Activated T-helper 1 cell treated with Interleukin-2 at 50 U/mL for 16 hours (primary cell): ENCODE measurements at places on chromosomes 1 and 21.

GRCh38 chr1:84299536-84300170 is 1.9 kb upstream of the SAMD13 start:
- no peak for DNase-seq

GRCh38 chr1:202323731-202324130 is 18.0 kb downstream of the UBE2T start:
- no peak for DNase-seq

- DNase-seq, result no peak
Observed at GRCh38 chr1:6109688-6110087, 64.0 kb downstream of the KCNAB2 start.

DNA sequence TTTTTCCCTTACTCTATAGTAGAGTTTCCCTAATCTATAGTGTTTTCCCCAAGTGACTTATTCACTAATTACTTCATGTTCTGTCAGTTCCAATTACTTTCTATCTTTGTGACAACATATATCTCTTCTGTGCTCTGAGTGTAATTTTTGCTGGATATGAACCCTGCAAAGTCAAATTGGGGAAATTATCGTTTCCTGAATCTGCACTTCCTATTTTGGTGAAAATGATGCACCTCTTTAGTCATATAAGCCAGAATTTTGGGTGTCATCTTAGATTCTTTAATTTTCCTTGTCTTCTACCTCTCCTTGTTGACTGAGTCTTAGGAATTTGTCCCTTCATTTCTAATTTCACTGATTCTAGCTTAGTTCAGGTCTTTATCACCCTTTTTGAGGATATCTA is 33.4 kb upstream of the PRKACB start:
- DNase-seq, result no peak

GRCh38 chr1:197838836-197839235 is 63.6 kb upstream of the DENND1B start:
- DNase-seq, result no peak

DNA sequence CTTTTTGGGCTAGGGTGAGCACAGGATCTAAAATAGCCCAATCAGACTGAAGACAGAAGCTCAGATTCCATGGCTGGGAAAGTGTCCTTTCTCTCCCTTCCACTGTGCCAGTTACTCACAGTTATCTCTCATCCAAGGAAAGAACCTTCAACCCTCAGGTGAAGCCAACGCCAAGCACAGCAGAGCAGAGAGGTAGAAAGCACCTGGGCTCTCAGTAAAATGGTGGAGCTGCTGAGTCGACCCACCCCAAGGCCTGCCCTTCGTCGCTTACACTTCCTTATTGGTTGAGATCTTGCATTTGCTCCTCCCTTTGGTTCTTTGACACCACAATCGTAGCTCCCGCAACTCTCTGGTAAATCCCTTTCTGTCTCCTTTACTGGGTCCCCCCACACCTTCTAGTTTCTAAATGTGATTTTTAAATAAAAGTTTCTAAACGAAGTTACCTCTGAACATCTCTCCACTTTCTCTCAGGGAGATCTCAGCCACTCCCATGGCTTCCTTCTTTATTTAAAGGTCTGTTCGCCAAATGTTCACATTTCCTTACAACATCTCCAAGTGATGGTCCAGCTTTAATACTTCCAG is 27.5 kb upstream of the SLC30A1 start:
- DNase-seq, result no peak

GRCh38 chr1:170931650-170932049 is 3.7 kb upstream of the MROH9 start:
- no peak for DNase-seq

GRCh38 chr1:116533429-116533820 is 37.4 kb downstream of the CD58 start:
- DNase-seq, result no peak

- no peak for DNase-seq
Observed at GRCh38 chr1:160935527-160936258, 18.9 kb downstream of the ITLN2 start.
